ENCODE measurements at places on chromosomes 1 and 21.

GRCh38 chr1:20324704-20325406 lies 34.2 kb downstream of the VWA5B1 start:
- no peak for DNase-seq

DNA sequence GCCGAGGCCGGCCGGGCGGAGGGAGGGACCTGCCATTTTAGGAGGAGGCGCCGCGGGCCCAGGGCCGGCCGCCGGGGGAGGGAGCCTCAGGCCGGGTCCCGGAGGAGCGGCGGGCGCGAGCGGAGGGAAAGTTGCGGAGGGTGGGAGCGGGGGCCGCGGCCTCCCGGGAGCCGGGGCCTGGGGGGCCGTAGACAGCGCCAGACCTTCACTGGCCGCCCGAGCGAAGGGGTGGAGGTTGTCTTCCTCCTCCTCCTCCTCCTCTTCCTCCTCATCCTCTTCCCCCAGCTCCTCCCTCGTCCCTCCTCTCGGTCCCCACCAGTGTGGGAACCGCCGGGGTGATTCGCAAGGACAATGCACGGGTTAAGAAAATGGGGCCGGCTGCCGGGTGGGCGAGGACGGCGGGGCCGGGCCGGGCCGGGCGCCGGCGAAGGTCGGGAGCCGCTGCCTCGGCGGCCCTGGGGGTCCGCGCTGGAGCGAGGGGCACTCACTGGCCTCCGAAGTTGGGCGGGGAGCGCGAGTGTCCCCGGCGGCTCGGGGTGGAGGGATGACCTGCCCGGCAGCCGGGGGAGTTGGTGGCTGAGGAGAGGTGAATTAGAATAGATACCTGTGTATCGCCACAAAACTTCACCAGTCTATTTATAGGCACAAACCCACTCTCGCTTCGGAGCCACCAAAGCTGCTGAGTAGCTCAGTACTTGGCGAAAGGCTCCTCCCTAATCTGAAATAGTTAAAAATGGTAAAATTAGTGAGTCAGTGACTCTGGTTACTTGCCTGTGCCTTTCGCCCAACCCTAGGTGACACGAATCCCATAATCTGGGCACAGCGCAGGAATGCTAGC lies 1.3 kb downstream of the DYRK1A start:
- DNase-seq, result peak; percentile 32

GRCh38 chr1:222975472-222976122 lies 160.8 kb downstream of the DISP1 start:
- no peak for DNase-seq

- no peak for DNase-seq
These were observed 131.8 kb upstream of the PKN2 start for GRCh38 chr1:88552226-88552625.

DNA sequence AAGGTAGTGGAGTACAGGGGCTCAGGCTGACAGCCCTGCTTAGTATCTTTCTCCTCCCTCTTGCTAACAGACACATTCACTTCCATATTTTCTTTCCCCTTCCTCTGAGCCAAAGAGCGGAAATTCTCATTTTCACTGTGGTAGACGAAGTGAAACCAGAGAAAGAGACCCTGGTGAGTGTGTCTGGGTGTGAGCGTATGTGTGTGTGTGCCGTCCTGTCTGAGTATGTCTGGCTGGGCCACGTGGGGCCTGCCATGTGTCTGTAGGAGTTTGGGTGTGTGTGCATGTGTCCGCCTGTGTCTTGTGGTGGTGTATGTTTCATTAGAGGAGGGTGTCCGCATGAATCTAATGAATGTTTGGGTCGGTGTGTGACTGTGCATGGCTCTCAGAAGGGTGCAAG lies 1.7 kb downstream of the COL8A2 start:
- peak; percentile 56 for DNase-seq

- DNase-seq, result peak; percentile 8
These were observed 34.3 kb upstream of the PPP1R15B start for GRCh38 chr1:204445860-204446412.

DNA sequence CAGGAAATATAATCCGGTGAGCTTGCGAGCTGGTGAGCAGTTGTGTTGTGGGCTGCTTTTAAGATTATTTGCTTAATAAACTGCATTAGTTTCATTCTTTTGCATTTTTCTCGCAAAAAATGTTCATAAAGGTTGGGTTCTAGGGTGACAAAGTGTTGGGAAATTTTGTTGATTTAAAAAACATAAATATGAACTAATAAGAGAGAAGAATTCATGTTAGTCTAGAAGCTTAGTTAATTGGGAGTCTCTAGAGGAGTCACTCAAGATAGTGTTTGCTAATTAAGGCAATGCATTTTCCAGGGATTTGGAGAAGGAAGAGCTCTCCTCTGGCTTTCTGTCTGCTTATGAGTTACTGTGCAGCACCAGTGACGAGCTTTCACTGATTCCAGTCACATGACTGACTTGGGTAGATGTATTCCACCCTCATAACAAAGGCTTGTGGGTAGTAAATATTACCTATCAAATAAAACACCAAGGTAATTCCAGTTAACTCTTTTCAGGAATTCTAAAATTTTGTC lies 417.0 kb downstream of the PTBP2 start:
- DNase-seq, result no peak

DNA sequence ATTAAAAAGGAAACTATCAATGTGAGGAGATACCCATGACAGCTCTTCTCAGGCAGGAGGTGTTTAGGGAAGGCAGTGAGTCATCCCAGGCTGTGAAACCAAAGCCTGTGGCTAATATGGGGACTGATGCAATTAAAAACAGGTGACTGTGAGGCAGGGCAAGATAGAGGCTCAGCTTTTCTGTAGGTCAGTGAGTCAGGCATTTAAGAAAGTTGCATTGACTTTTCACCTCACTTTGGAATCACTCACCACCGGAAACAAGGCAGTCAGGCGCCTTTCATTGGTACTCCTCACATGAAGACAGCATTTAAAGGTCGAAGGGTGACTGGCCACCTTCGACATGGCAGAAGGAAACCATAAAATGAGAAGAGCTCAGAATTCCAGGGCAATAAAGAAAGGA lies 54.5 kb downstream of the PAPPA2 start:
- DNase-seq, result peak; percentile 73

GRCh38 chr1:30738040-30738714 lies 14.8 kb upstream of the MATN1 start:
- no peak for DNase-seq

DNA sequence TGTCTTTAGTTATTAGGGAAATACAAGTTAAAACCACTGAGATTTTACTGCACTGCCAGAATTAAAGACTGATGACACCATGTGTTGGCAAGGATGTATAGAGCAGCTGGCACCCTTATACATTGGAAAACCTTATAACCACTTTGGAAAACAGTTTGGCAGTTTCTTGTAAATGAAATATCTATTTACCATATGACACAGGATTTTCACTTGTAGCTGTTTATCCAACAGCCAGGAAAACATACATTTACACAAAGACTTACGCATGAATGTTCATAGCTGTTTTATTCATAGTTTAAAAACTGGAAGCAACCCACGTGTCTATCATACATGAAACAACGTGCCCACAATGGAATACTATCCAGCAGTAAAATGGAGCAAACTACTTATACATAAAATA lies 45.3 kb downstream of the PRRC2C start:
- no peak for DNase-seq

DNA sequence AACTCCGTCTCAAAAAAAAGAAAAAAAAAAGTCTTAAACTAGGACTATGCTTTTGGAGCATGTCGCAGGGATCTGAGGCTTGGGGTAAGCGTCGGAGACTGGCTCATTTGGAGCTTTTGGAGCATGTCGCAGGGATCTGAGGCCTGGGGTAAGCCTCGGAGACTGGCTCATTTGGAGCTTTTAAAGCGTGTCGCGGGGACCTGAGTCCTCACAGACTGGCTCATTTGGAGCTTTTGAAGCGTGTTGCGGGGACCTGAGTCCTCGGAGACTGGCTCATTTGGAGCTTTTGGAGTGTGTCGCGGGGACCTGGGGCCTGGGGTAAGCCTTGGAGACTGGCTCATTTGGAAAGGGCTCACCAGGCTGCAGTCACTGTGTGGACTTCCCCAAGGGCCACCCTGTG lies 13.6 kb upstream of the TSPEAR start:
- no peak for DNase-seq

DNA sequence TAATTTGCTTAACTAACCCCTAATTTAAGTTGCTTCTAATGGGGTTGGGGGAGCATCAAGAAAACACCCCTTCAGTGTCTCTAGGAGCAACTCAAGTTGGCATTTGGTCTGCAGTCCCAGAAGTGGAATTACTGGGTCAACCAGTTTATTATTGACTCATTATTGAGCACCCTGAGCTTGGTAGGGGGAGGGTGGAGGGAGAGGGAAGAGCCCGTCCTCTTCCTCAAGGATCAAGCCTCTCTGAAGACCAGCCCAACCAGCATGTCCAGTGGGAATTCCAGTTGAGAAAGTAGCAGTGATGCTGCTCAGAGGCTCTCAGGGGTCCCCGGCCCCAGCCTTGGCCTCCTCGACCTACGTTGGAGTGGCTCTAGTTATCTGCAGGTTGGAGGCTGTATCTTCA lies 2.1 kb upstream of the PLA2G2F start:
- no peak for DNase-seq

GRCh38 chr1:236011641-236012040 lies 53.2 kb downstream of the NID1 start:
- no peak for DNase-seq

DNA sequence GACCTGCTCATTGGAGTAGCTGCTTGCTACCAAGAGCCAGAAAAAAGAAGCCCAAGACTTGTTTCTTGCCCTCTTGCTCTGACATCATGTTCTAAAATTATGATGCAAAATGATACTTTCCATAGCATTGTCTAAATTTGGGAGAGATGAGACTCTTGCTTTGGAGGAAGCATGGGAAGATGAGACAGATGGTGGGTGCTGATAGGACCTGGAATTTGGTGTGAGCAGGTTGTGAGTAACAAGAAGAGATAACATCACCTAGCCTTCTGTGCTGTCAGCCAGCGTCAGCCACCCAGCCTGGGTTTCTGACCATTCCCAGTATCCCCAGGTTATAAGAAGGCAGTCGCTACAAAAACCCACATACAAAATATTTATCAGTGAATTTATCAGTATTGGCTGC lies 67.1 kb upstream of the GCLM start:
- no peak for DNase-seq
